Stimulated activated CD4-positive, alpha-beta T cell treated with anti-CD3 and anti-CD28 coated beads, TNF-alpha, amount 100 ng/mL, for 24 hours (primary cell): ENCODE measurements at places on chromosomes 5 and 9.

GRCh38 chr9:70031141-70031545 lies 12.5 kb upstream of the MAMDC2 start:
- no peak for DNase-seq

DNA sequence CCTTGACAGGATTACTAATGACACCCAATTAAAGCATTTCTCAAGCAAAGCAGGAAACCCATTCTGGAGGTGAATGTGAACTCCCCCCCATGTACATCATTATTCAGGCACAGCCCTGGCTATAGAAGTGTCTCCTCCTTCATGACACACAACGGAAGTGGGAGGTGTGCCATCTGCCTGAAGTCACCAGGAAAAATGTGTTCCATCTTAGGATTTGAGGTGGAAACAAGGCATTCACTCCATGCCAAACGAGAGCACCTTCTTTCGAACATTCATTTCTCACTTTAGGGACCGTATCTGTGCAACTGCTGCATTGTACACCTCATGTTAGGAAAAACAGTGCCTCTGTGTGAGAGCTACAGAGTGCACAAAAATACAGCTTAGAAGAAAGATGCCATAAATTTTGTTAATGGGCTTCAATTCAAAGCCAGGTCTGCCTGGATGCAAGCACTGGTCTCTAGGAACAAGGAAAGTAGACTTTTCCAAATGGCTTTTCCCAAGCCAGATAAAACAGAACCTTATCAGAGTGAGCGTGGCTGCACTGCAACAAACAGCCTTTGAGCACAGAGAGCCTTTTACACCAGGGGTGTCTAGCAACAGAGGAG lies 19.4 kb downstream of the GOLM1 start:
- DNase-seq: no peak

DNA sequence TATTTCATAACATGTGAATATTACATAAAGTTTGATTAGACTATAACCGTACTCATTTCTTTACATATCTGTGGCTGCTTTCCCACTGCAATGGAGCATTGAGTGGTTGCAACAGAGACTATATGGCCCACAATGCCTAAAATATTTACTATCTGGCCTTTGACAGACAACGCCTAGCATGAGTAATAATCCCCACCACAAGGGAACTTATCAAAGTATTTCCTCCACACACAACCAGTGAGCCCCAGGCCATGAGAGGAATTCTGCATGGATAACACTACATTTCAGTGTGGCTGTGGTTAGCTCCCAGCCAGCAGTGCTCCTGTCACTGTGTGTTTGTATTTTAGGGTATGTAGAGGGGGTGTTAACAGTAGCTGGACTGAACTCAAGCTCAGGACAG lies 54.8 kb downstream of the FAM81B start:
- DNase-seq: no peak

GRCh38 chr5:157303667-157304327 lies 37.9 kb downstream of the CYFIP2 start:
- no peak for DNase-seq

DNA sequence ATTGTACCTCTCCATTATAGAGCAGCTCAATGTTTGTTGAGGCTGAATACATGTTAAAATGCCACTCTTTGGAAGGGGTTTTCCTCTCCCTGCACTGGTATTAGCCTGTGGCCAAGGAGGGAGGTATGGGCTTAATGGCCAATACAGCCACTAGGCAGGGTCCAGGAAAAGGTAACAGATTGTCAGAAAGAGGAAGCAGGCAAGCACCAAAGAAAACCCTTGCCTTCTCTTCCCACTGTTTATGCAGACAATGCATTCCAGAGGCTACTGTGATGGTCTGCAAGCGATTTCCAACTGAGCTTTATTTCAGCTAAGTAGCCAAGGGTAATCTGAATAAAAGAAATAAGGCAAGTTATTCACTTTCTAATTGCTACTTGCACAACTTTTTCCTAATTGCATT lies 95.3 kb upstream of the SLC27A6 start:
- no peak for DNase-seq

- no peak for DNase-seq
Measured at GRCh38 chr9:2745560-2746380, 28.5 kb downstream of the KCNV2 start.

DNA sequence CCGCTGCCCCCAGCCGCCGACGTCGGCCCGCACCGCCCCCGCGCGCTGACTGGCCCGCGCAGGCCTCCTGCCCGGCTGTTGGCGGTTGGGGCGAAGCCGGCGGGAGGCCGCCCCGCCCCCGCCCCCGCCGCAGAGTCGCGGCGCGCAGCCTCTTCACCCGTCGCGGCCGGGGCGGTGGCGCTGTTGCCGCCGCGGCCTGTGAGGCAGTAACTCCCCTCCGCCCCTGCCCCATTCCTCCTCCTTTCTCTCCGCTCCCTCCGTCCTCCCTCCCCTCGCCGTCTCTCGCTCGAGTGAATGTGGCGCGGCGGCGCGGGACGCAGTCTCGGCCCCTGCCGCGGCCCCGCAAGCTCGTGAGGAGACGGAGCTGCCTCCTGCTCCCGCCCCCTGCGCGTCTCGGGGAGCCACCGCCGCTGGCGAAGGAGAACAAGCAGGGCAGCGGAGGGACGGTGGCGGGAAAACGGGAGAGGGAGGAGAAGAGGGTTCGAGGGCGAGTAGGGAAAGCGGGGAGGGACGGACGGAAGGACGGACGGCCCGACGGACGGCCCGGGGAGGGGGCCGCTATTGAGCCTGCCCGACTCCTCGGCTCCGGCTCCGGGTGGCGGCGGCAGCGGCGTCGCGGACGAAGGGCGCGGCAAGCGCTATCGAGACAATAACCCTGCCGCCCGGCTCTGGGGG lies 637 bp upstream of the ERBIN start:
- DNase-seq: peak; percentile 66

DNA sequence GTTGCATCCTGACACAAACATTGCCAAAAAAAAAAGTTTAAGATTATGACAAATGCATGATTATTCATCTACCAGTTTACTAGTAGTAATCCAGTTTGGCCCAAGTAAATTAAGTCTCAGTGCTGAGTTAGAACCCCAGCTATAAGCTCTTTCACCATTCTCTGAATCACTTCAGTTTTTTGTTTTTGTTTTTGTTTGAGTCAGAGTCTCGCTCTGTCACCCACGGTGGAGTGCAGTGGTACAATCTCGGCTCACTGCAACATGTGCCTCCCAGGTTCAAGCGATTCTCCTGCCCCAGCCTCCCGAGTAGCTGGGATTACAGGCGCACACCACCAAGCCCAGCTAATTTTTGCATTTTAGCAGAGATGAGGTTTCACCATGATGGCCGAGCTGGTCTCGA lies 1.5 kb upstream of the PCYOX1L start:
- no peak for DNase-seq

DNA sequence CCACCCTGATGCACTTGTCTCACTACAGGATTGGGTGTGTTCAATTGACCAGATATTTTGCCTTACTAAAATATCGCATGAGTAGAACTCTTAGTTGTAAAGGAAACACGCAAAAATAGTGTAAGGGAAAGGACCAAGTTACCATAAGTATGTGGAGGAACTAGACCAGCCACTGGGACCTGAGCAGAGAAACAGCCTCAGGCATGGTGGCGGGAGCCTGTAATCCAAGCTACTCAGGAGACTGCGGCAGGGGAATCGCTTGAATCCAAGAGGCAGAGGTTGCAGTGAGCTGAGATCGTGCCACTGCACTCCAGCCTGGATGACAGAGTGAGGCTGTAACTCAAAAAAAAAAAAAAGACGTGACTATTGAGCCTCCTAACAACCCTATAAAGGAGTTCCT lies 117.9 kb upstream of the SPATA31C2 start:
- no peak for DNase-seq

- DNase-seq: no peak
Measured at GRCh38 chr5:157113002-157113401, 4.2 kb upstream of the HAVCR2 start.

- DNase-seq: no peak
Measured at GRCh38 chr5:35354751-35355150, 124.5 kb upstream of the PRLR start.

DNA sequence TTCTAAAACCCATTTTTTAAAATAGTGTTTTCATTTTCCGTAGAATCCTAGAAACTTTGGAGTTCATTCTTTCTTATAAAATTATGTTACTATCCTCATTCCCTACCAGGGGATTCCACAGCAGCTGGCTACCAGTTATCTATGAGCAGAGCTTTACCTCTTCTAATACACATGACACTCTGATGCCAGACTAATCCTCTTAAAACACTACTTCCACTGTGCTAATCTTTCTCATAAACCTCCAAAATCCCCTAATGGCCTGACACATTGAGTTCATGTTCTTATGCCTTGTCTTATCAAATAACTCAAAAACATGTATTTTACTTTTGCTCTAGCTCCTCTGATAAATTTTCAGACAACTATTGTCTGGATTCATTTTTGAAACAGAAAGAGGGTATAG lies 633.6 kb upstream of the FTMT start:
- no peak for DNase-seq

GRCh38 chr5:206406-206805 lies 11.5 kb downstream of the CCDC127 start:
- DNase-seq: no peak

DNA sequence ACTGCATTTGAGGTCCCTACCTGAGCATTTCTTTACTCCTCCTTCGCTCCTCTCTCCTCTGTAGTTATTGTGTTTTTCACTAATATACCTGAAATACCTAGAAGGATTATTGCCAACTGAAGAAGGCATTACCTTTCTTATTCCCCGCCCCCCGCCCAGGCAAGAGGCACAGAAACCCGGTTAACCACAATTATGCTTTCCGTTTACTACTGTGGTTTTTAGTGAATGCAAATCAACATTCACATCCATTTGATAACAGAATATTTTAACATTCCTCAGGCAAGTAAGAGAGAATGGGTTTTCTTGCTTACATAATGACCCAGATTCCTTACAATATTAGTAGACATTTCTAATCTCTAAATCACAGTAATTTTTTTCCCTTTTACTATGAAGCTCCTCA lies 136.9 kb downstream of the PCSK5 start:
- DNase-seq: no peak

DNA sequence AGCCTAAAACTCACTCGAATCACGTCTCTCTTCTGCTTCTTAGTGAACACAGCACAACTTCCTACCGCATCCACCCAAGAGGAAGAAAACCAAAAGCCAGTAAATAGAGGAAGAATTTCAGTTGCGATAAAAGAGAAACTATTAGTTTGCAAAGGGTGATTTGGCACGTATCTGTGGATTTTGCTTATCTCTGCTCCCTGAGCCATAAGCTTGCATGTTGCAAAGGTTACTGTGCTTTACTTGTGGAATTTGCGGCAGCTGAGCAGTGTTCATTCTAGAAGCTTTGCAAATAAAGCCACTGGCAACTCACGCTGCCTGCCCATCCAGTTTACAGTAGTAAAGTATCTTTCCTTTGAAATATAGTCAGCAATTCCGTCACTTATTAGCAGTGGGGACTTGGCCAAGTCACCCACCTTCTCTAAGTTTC lies 149.0 kb upstream of the PCA3 start:
- DNase-seq: no peak

- no peak for DNase-seq
Measured at GRCh38 chr9:27414220-27414761, 109.8 kb upstream of the IFNK start.

GRCh38 chr5:108530706-108531105 lies 148.8 kb upstream of the FBXL17 start:
- DNase-seq: no peak

GRCh38 chr5:139408191-139408590 lies 4.3 kb upstream of the SPATA24 start:
- no peak for DNase-seq

DNA sequence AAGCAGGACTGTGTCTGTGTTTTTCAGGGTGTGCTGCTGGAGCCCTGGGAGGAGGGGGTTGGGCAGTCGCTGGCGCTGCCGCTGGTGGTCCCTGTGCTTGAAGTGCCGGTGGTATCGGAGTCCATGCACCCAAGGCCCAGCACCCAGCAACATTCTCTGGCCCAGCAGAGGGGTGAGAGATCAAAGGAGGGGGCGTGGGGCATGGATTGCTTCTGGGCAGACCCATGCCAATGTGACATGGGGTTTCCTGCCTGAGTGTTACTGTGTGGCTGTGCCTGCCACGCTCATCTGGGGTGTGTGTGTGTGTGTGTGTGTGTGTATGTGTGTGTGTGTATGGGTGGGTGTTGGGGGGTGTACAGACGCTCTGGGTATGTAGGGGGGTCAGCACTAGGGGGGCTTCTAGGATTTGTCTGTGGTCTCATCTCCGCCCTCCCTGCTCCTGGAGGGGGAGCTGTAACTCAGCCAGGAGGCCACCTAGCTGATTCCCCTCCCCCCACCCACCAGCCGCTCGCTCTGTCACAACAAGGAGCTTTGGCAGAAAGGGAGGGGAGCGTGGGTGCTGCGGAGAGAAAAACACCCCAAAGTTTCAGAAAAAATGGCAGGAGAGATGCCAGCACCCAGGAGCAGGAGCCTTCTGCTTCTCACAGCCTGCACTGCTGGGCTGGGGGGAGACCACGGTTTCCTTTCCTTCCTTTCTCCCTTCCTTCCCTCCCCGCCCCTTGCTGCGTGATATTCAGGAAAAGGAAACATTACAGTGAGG lies 35.9 kb upstream of the HSPA9 start:
- no peak for DNase-seq

- DNase-seq: no peak
Measured at GRCh38 chr9:137297966-137298365, 4.1 kb downstream of the NRARP start.

- no peak for DNase-seq
Measured at GRCh38 chr5:6501701-6502100, 53.0 kb downstream of the UBE2QL1 start.

DNA sequence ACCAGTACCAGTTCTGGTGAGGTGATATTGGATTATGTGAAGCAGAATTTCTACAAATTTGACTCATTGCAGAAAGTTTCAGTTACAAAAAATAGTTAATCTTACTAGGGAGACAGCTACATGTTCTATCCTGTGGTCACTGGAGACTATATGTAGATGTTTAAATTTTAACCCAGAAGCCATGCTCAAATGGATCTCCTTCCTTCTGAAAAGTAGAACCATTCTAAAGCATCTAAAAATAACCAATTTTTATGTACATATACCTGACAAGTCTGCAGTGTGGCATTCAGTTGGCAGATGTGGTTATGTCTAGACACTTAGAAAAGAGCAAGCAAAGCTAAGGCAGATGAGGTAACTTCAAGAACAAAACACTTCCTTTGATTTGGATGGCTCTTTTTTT lies 65.5 kb upstream of the POU4F3 start:
- DNase-seq: no peak

- DNase-seq: no peak
Measured at GRCh38 chr9:122822056-122822455, 6.3 kb downstream of the PDCL start.

DNA sequence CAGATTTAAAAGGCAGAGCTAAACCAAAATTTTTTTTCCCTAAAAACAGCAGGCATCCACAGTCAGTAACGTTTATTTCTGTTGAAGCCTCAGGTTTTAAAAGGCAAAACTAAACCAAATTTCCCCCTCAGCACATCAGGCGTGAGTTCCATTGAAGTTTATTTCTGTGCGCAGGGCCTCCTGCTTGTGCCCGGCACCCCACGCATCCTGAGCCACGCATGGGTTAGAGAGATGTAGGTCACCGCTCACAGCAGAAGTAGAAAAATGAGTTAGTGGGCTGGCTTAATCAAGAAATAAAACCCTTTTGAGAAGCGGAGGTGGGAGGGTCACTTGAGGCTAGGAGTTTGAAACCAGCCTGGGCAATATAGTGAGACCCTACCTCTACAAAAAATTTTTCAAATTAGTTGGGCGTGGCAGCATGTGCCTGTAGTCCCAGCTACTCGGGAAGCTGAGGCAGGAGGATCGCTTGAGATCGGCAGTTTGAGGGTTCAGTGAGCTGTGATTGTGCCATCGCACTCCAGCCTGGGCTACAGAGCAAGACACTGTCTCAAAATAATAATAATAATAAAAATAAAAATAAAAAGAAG lies 75.6 kb upstream of the SPIN1 start:
- no peak for DNase-seq

- no peak for DNase-seq
Measured at GRCh38 chr9:91026266-91026665, 224.6 kb downstream of the SYK start.
